Retina (tissue), 1 donor: ENCODE measurements at places on chromosomes 5 and 9.

DNA sequence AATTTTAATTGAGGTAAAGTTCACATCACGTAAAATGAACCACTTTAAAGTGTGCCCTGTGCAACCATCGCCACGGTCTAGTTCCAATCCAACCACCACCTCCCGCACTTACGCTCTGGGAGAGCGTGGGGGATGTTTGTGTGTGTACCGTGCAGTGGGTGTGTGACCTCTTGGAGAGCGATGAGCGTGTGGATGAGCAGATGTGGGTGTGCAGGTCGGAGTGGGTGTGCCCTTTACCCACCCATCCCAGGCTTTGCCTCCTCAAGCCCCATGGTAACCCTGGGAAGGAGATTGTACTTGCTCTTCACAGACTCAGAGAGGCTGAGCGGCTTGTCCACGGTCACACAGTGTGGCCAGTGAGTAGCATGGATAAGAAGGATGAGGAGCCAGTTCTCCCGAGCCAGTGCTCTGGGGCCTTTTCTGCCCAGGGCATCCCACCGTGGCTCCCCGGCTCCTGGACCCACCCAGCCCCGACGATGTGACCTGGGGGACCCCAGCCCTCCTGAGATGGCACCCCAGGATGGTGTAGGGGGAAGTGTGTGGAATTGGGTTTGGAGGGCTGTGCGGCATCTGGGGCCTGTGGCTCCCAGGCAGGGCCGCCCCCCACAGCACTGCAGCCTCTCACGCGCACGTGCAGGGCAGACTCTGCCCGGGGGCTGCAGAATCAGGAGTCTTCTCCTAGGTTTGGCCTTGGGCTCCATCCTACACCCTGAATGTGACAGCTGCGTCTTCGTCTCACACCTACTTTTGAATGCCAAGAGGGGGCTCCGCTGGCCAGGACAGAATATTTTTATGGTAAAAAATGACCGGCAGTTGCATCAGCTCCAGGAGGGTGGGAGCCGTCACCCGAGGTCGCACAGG is 13.6 kb downstream of the LHX3 start:
- DNase-seq, result no peak

DNA sequence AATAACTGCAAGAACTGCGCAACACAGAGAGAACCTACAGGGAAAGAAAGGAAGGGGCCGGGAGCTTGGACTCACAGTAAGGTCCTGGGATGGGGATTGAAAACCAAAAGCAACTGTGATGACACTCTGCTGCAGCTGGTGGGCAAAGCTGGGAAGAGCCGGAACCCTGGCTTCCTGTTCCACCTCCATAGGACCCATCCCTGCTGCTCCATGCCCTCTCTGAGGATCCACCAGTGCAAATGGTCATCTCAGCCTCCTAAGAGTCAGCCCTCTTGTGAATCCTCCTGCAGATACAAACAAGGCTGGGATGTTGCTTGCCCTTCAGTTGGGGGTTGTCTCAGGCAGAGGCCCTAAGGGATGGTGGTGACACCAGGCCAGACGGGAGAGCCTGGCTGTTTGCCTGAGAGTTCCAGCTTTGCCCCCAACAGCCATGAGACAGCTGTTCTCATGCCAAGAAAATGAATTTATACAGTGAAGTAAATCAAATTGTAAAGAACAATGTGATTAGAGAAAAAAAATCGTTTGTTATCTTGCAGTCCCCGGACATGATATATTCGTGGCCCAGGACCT is 90.8 kb downstream of the TENT4A start:
- DNase-seq, result no peak

DNA sequence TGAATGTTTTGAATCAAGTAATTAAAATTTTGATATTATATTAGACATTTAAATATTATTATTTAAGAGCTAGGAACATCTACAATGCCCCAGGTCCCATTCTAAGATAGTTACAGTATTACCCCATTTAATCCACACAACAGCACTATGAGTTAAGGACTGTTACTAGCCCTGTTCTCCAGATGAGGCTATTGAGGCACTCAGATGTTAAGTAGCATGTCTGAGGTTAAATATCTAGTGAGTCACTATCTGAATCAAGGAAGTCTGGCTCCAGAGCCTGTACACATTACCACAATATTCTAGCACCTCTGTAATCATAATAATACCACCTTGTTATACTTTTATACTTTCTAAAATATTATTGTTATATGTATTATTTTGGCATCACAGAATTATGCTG is 304.6 kb downstream of the PDE4D start:
- no peak for DNase-seq

DNA sequence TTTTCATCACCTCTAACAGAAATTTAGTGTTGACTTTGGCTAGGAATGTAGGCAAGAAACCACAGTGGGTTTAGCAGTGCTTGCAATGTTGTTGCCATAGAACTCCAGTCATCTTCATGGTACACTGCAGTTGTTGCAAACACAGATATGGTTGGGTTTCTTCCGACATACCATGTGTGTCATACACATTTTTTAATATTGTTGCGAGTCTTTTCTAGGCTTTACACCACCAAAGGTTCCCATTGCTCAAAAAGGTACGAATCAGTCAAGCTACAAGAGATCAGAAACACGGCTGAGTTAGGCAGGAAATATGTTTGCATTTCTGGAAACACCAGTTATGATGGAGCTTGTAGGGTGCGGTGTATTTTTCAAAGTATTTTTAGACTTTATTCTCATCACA is 172.4 kb downstream of the SYK start:
- no peak for DNase-seq

DNA sequence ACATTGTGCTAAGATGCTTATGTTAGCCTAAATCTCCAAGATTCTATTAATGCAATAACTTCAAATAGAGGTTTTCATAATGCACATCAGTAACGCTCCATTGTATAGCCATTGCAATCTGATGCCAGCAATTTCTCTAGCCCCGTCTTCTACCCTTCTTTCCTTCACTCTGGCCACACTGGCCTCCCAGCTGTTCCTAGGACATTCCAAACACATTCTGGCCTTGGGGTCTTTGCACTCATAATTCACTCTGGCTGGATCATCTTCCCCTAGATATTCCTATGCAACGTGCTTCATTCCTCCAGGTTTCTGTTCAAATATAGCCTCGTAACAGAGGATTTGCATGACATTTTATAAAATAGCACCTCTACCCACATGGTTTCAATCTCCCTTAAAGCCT is 23.3 kb downstream of the FAM81B start:
- no peak for DNase-seq

DNA sequence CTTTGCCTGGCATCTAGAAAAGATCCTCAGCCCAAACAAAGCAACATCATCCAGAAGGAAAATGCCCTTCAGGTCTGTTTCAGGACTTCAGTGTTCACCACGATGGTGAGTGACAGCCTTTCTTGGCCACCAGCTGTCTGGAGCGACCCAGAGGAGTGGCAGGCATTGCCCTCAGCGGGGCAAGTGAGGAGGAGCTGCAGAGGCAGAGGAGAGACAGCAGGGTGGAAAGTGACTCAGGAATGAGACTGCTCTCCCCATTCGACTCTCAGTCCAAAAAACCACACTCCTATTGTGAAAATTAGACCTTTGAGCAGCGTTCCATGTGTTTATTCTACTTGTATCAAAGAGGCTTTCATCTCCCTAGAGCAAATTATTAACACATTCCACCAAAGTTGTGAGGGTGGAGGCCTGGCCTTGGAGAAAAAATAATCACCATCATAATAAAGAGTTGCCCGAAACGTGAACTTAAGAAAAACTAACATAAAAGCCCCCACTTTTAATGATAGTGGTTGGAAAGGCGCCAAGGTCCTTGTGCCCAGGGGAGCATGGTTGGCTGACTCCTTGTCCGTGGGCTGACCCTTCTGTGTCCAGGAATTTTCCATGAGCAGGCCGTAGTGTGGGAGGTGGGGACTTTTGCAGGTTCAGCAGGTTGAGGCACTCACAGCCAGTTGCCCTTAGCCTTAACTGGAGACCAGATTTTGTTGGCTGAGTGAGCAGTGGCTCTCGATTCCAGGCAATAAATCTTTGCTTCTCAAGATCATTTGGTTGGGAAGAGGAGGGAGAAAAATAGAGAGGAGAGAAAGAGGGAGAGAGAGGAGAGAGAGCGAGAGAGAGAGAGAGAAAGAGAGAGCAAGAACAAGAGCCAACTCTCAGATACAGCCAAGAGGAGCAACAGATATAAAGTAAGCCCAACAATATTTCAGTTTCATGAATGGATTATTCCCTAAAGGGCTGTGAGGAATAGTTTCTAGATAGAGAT is 125.9 kb upstream of the ANKRD55 start:
- DNase-seq, result no peak

DNA sequence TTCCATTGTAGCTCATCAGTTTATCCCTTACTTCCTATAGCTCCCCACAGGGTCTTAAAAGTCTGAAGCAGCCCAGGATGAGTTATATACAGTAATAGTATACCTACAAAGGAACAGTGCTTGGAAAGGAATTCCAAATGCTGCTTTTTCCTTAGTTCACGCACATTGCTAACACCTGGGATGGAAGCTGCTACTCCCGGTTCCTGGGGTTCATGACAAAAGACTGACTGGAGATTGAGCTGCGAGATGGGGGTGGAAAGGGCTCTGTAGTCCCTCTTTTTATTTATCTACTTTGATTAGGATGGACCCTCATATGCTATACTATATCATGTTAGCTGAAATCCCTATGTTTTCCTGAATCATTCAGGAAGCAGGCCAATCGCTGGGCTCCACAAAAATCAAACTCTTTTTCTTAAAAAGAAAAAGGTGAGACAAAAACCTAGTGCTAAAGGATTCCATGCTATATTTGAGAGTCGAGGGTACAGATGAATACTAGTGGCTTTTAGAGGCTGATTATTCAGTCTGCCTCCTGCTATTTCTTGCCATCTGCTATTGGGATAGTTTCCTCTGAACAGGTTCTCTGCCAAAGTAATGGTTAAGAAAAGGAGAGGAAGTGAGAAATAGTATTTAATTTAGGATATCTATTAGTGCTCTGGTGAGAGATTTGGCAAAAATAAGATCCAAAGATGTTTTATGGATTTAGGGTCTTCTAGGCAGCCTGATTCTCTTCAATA is 81.2 kb downstream of the MRPS27 start:
- DNase-seq, result no peak

- DNase-seq, result no peak
These were observed 41.0 kb downstream of the FGD3 start for GRCh38 chr9:92988215-92988768.

DNA sequence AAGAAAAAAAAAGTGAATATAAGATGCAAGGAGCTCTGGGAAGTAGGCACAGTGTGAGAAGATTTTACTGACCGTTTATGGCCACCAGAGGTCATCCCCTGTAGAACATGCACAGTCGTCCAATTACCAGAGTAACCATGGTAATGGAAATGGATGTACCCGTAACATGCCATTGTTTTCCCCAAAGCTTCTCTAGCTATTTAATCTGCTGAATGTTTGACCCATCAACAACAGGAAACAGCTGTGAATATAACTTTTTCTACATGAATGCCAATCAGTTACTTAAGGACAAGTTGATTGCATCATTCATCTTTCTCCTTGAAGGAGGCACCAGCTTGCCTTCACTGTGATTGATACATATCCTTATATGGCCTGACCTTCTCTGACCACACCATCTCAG is 1967.0 kb upstream of the CDH9 start:
- no peak for DNase-seq

- DNase-seq, result no peak
These were observed 201.2 kb downstream of the ADAMTS12 start for GRCh38 chr5:33690374-33691135.

- no peak for DNase-seq
These were observed 35.6 kb downstream of the MEF2C start for GRCh38 chr5:88847420-88847819.

- no peak for DNase-seq
These were observed 34.5 kb downstream of the CRB2 start for GRCh38 chr9:123390337-123391135.

GRCh38 chr5:92641031-92641962 is 939.7 kb downstream of the NR2F1-AS1 start:
- peak; percentile 72 for DNase-seq

DNA sequence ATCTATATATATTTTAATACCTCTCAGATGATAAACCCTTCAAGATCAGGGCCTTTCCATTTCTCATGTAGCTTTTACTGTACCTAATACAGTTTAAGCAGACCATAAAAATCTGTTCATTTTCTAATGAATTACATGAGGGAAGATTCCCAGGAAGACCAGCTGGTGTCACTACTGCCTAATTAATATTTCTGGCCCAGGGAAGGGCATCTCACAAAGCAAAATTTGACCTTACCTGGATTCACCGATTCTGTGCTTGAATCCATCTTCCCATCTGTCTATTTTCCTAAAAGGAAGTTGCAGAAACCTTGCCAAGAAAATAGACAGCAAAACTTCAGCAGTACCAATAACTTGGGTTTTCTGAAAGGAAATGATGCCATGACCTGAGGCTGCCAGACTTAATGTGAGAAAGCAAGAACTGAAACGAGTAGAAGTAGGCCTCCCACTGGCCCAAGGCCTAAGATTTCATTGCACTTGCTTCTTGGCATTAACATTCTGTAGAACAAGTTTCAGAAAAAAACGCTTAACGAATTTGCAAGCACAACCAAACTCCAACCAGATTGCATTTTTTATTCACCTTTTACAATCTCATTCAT is 83.0 kb upstream of the GLIS3 start:
- DNase-seq, result peak; percentile 12

- DNase-seq, result no peak
These were observed 40.4 kb downstream of the EXD3 start for GRCh38 chr9:137382444-137383080.

- DNase-seq, result peak; percentile 44
These were observed 925 bp downstream of the LIFR start for GRCh38 chr5:38555354-38556087.

DNA sequence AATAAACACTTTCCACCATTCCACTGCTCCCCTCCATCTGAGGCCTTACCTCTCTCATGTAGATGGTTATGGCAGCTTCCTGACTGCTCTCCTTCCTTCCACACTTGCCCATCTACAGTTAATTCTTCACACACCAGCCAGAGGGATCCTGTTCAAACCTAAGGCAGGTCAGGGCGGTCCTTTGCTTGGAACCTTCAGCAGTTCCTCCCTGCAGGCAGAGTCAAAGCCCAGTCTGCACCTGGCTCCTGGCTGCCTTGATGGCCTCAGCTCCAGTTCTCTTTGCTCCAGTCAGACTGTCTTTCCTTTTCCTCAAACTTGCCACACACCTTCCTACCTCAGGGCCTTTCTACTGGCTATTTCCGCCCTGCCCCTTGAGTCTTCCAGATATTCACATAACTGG is 30.2 kb upstream of the NR3C1 start:
- no peak for DNase-seq

- DNase-seq, result no peak
These were observed 72.5 kb downstream of the ACER2 start for GRCh38 chr9:19481121-19481870.

DNA sequence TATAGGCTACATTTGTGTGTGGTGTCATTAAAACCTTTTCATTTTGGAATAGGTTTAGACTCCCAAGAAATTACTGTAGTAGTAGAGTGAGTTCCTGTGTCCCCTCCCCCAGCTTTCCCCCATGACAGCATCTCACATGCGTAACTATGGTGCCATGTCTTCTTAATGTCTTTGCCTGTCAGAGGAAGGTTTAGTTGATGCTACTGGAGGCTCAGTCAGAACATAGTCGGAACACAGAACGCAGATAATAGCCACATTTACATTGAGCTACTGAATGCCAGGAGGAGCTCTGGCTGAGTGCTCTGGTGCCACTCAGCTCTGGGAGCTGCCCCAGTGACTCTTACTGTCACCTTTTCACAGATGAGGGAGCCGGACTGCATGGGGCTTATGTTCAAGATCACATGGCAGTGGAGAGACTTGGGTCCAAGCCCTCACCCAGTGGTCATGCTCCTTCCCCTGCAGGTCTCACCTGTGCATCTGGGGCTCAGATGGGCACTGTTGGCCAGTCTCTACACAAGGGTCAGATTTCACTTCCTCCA is 223.6 kb downstream of the AOPEP start:
- no peak for DNase-seq
